Epithelial cell of proximal tubule (primary cell): ENCODE measurements at places on chromosomes 2 and 18. TPM values are rescaled to one million over a fixed set of nuclear protein-coding genes. Genes with fewer than 3 reads are reported as not detected.
A peak's percentile ranks its signal among the peaks of the same experiment; 100 is the strongest.

DNA sequence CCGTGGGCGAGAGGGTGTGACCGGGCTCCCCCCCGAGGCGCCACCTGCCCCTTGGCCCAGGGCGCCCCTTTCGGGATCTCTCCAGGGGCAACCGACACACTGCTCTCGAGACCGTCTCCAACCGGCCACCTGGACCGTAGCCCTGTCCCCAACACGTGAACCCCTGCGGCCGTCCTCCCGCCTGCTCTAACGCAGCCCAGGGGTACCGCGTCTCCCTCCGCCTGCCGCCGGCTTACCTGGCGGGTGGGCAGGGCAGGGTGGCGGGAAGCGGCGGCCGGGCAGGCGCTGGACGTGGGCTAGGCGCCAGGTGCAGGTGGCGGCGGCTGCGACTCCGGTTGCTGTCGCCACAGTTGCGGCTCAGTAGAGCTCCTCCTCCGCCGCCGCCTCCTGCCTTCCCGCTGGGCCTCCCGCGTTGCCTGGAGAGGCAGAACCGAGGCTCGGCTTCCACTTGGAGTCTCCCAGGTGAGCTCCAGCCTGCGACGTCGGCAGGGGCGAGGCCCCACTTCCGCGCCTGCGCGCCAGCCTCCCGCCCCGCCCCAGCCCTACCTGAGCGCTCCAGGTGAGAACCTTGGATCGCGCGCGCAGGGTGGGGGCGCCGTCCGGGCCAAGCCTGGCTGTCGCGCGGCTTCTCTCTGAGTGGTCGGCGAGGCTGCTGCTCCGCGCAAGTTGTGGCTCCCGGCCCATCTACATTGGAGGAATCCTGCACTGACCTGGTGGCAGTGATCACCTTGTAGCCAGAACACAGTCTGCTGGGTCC, at the start of gene GALNT3:
GALNT3 (minus strand) TSS at position 469 of the 757 bp plus-strand sequence. CDS start 23,547 bp downstream, outside the sequence.
- DNase-seq: no peak

- no peak for DNase-seq
Observed at GRCh38 chr2:134900151-134900550, 18.5 kb upstream of the CCNT2 start.

DNA sequence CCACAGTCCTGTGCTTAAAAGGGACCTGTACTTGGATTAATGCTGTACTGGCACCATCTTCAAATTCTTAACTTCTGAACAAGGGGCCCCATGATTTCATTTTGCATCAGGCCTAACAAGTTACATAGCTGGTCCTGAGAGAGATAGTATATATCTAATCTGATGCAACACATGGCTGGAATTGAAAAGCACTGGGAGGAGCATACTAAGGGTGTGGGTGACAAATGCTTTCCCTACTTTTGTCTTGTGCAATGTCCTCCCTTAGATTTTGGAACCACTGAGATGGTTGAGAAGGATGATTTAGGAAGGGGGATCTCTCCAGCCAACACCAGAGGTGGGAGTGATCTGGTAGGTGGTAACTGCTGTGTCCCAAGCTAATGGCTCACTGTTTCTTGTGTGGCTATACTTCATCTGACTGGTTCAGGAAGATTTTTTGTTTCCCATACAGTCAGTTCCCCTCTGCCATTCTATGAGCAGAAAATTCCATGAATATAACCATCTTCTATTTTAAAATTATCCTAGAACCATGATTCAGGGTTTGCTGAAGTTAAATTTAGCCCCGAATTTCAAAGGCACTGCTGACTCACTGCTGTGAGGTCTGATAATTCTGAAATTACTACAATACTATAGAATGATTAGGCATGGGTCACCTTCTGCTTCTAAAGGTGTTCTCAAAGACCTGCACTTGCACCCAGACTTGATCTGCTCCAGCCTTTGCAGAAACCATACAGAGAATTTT, 108.3 kb upstream of the NCKAP5 start:
- DNase-seq: no peak

GRCh38 chr2:1818404-1818803, 74.1 kb upstream of the PXDN start:
- DNase-seq: no peak

DNA sequence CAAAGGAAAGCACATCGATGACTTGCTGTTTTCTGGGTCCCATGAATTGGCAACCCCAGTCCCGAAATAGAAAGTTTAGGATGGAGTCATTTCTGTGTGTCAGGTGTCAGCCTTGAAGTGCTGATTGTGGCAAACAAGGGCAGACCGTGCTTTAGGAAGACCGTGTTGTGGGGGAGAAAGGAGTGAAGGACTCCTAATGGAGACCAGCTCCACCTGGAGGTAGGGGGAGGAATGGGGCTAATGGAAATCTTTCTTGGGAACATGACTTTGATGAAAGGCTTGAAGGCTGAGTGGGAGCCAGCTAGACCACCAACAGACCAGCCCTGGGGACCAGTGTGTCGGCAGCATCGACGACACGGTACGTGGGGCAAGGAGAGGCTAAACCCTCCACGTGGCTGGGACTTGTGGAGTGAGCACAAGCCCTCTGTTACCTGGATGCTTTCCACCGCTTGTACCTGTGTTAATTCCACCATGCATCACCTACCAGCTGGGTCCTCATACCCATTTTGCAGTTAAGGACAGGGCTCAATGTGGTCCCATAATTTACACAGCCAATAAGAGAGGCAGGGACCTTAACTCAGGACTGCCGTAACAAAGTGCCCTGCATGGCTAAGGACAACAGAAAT, 104.2 kb downstream of the SH3BP4 start:
- DNase-seq: peak; percentile 12

DNA sequence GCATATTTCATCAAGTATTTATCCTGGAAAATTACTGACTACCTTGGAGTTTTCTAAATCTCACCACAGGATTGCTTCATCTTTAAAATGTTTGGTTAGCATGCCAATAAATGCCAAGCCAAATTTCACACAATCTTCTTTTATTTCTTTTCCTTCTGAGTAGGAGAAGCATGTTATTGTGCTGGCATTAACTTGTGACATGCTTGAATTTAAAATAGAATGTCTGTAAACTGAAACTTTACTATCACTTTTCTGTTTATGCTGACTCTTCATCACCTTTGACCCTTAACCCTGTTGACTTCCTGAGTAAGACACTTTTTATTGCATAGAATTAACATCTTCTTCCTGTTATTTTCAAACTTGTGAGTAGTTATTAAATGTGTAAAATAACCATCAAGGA, 56.2 kb upstream of the LRRTM4 start:
- no peak for DNase-seq

SERPINB5 gene
- total RNA-seq: 0.17 TPM in 1 of 2 replicates, not detected in the other

DNA sequence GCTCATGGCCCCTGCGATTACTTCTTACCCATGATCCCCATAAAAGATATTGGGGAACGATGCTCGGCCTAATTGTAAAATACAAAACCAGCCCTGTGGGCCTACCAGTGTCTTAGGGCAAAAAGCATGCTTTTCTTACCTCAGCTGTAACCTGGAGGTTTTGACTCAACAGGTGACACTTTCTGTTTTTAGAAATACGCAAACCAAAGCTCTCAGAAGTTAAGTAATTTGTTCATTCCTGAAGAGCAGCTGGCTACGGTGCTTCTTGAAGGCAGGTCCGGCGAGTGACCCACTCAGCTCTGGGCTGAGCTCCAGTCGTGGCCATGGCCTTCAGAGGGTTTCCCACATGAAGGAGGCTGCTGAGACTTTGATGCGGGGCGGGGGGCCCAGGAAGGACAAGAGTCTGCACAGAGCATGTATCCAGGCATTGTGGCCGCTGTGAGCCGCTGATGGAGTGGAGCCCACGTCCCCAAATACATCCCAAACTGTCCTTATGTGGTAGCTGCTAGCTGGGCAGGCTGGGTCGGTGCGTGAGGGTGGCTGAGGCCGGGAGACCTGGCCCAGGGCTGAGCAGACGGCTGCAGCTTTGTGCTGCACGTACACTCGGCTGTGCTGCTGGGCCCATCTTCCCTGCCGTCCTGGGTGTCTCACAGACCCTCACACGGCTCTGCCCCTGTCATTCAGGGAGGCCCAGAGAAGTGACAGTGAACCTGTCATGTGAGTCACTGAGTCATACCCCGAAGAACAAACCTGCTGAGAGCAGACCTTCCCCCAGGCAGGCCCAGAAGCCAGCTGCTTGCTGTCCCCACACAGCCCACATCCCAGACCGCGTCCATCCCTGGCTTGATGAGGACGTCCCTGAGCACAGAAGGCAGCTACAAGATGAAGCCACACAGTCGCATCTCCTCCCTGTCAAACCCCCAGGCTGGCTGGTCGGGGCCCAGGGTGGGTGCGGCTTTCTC, 34.1 kb downstream of the ITGB1BP1 start:
- no peak for DNase-seq

METAP1D gene
- 4.6 and 5.5 TPM in 2 replicates for total RNA-seq

GRCh38 chr2:47568164-47568850, 165.4 kb downstream of the MSH2 start:
- DNase-seq: no peak

TOGARAM2 gene
- total RNA-seq: 0.07 TPM in 1 of 2 replicates, not detected in the other

DNA sequence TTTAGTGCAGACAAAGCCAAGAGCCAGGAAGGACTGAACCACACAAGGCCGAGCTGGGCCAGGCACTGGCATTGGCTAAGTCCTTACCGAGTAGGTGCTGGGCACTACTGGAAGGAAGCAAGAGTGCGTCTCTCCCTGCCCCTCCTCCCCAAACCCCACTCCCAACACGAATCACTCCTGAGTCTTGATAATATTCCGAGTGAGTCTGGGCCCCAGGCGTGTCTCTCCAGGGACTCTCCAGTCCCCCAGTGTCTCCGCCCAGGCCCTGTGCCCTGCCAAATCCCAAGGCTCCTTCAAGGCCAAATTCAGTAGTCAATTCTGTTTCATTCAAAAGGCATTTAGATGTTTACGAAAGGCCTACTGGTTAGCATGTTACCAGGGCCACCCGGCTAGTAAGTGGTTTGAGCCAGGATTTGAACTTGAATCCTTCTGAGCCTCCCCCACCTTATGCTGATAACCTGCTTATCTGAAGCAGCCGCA, 82.8 kb downstream of the GLI2 start:
- DNase-seq: no peak

- DNase-seq: no peak
Observed at GRCh38 chr2:182855376-182855775, 11.1 kb downstream of the FRZB start.

DNA sequence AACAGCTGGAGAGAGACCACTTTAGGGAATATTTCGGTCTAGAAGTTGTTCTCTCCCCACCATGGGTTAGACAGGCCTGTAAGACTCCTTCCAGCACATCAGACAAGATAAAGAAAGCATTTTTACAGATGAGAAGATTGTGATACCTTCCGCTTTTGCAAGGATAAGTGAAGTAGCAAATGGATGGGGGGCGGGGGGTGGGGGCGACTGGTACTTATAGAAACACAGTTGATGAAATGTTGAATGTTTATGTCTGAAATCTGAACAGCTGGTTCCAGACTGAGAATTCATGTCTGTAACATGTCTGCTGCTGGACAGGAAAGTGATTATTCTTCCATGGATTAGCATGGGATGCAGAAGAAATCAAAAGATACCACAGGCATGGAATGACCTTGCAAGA, 90.5 kb upstream of the FN1 start:
- no peak for DNase-seq

AP1S3 gene
- 28.4 and 28.8 TPM in 2 replicates for total RNA-seq

- DNase-seq: no peak
Observed at GRCh38 chr2:84847326-84848050, 33.4 kb downstream of the TRABD2A start.

- no peak for DNase-seq
Observed at GRCh38 chr2:235008584-235009044, 56.8 kb downstream of the SH3BP4 start.

DNA sequence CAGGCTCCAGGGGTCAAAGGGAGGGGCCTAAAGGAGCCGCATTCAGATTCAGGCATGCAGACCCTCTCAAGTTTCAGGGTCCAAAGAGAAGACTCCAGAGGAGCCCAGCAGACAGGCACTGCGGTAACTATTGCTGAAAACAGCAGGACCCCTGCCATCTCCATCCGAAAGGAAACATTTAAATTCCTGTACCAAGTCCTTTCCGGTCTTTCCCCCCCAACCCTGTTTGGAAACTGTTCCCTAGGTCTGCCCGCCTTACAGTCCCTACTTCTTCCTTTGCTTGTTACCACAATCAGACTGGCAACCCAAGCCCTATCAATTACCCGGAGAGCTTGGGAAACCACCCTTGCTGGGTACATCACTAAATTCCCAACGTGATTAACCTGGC, 82.0 kb downstream of the DNMT3A start:
- DNase-seq: no peak

GRCh38 chr2:14125624-14126293, 506.8 kb upstream of the LRATD1 start:
- no peak for DNase-seq

GRCh38 chr18:48958951-48959350, 8.2 kb upstream of the SMAD7 start:
- DNase-seq: no peak

GRCh38 chr2:206833291-206833690, 67.9 kb downstream of the FASTKD2 start:
- DNase-seq: no peak

CPLX4 gene
- not detected in 2 replicates for total RNA-seq

- DNase-seq: no peak
Observed at GRCh38 chr2:16318474-16319195, 347.0 kb downstream of the CYRIA start.

EHD3 gene
- 4.6 and 5.0 TPM in 2 replicates for total RNA-seq

DNA sequence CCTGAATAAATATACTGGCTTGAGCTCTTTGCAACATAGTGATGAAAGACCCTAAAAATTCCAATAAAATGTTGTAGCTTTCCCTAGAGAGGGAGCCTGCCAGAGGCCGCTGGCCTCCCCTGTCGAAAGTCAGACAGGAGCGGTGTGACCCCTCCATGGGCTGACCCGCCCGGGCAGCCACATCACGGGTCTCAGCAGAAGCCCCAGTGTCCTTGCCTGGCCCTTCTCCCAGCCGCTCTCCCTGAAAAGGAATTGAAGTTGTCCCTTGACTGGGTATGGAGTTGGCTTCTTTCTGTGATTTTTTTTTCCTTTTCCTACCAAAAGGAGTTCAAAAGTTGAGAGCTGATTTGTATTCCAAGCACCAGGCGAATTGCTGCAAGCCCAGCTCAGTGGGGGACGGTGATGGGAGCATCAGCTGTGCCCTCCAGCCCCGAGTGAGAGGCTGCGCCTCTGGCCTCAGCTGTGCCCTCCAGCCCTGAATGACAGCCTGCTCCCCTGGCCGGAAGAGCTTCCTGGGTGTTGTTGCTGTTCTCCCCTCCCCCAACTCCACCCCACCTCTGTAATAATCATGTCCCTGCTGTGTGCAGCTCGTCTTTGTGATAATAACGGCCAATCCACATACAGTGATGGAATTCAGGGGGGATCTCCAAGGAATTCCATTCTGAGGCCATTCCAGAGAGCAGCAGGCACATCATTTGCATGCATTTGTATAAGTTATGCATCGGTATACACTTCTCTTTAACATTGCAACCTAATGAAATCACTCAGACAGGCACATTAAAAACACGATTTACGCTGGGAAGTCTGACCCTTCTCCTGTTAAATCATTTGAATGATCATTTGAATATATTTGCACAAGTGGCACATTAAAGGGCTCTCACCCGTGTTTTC, 501.0 kb downstream of the EIPR1 start:
- no peak for DNase-seq

ZSWIM2 gene
- total RNA-seq: not detected in 2 replicates

VAMP5 gene
- total RNA-seq: 25.0 and 28.9 TPM in 2 replicates

GRCh38 chr2:14072338-14072737, 560.2 kb upstream of the LRATD1 start:
- no peak for DNase-seq

GRCh38 chr2:236855866-236856847, 229.5 kb upstream of the COPS8 start:
- DNase-seq: no peak

ERFE gene
- 9.8 and 86.8 TPM in 2 replicates for total RNA-seq
